ENCODE measurements at places on chromosomes 7 and 10.

DNA sequence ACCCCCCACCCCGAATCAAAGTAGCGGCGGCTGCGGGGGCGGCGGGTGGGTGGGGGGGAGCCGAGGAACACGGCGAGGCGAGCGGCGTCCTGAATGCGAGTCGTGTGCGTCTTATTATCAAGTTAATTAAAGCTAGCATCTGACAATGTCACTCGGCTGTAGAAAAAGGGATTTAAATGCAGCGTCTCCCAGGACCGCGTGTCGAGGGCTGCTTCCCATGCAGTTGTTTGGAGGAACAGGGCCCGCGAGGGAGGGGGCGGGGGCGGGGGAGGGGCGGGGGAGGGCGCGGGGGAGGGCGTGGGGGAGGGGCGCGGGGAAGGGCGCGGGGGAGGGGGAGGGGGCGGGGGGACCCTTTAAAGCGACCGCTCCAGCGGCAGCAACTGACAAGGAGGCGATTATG lies 2.7 kb upstream of the UNCX start:
- no peak for DNase-seq

DNA sequence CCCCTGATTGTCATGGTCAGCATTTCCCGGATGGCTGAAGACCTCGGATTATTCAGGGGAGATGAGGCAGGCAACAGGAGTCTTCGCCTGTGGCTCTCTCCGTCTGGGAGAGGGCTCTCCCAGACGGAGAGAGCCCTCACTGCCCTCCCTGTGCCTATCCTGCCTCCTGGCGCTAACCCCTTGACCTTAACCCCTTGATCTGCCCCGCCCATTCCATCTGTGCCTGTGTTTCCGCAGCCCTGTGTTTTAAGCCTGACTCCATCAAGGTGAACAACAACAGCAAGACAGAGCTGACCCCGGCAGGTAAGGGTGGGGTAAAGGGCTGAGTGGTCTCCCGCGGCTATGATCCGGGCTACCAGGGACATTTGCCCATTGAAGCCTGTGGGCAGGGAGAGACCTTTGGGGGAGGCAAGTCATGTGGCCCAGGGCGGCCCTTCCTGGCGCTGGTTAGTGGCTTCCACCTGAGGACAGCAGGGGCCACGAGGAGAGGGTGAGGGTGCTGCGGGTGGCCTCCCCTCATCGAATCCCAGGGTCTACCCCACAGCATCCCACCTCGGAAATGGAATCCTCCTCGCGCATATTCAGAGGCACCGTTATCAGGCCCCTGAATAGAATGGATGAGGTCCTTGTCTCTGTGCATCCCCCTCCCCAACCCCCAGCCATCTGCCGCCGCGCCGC lies 4.2 kb upstream of the MUC12 start:
- no peak for DNase-seq

- DNase-seq: no peak
These were observed 639.7 kb downstream of the AUTS2 start for GRCh38 chr7:70237831-70238575.

DNA sequence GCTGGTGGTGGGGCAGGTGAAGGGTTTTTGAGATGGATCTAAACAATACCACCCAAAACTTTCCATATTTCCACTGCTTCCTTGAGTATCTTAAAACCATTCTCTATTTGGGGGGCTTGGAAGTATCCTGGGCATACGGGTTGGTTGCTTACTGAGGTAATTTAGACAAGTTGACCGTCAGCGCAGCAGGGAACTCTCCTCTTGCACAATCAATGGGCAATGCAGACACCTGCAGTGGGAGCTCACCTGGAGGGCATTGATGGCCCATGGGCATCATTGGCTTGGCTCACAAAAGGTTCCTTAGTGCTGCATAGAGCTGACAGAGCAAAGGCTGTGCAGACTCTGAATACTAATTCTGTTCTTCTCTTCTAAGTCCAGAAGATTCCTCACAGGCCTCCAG lies 101.5 kb downstream of the EPDR1 start:
- no peak for DNase-seq

- DNase-seq: no peak
These were observed 1.3 kb downstream of the REPIN1 start for GRCh38 chr7:150369748-150370501.

DNA sequence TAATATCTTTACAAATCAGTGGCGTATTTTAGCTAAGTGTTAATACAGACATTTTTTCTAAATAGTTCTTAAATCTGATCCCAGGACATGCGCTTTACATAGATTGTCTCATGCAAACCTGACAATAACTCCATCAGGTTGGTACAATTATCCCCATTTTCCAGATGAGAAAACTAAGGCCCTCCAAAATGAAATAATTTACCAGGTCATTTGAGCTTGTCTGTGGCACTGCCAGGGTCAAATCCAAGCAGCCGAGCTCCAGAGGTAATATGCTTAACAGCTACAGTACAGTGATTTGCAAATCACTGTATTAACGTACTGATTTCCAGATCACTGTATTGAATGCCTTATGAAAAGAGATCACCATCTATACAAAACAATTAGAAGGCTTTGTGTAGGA lies 223.1 kb downstream of the CHCHD3 start:
- no peak for DNase-seq

- DNase-seq: peak; percentile 28
These were observed 47.1 kb upstream of the SVIL start for GRCh38 chr10:29681676-29682448.

- peak; percentile 88 for DNase-seq
These were observed at the start of gene TMEM254 for GRCh38 chr10:80078448-80079311. TSS of gene TMEM254 (plus strand) at chr10:80078665. CDS start at chr10:80078700, 35 bp downstream.

- DNase-seq: no peak
These were observed 81.1 kb downstream of the BMPER start for GRCh38 chr7:33986451-33986850.

DNA sequence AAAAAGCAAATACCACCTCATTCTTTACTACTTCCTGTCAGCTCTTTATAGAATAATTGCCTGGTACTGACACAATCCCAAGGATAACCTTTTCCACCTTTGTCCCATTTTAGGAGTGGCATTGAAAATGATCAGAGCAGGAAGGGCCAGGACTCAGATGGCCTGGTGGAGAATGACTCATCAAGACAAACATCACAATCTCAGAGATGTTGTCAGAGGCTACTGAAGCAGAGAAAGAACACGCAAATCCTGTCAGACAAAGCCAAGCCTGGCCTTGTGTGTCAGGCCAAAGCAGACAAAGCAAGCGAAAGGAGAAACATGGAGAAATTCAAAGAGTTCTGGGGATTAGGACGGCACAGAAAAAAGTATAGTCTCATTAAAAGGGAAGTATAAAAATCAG lies 40.9 kb downstream of the NSUN6 start:
- DNase-seq: no peak

DNA sequence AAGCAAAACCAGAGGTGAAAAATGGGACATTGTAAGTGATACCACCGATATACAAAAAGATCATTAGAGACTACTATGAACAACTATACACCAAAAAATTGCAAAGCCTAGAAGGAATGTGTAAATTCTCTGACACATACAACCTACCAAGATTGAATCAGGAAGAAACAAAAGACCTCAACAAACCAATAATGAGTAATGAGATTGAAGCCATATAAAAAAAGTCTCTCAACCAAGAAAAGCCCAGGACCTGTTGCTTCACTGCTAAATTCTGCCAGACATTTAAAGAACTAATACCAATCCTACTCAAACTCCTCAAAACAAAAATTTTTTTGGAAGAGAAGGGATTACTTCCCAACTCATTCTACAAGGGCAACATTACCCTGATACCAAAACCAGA lies 134.0 kb downstream of the TPST1 start:
- no peak for DNase-seq

GRCh38 chr7:158097453-158098124 lies 490.0 kb downstream of the PTPRN2 start:
- DNase-seq: no peak

DNA sequence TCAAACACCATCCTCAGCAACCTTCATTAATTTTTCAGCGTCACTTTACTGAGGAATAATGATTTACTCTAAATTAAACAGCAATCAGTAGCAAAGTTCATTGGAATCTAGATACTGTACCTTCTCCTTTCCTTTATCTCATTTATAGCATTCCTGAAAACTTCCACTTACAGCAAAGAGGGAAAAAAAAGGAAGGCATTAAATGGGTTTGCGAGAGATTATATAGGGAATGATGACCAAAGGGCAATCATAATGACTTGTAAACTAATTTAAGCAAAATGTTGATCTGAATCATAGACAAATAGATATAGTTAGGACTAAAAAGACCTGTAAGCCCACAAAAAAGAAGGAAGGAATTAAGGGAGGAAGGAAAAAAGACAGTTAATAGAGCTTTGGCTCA lies 42.0 kb downstream of the IPMK start:
- no peak for DNase-seq
